Ovary (tissue), 10 donors: ENCODE measurements at places on chromosomes 4 and X. TPM values are rescaled to one million over a fixed set of nuclear protein-coding genes. Genes with fewer than 3 reads are reported as not detected.

The GALNT7 gene
- 9.0 TPM for polyA plus RNA-seq

The TLR7 gene
- 0.22 TPM for polyA plus RNA-seq

The PLAC8 gene
- polyA plus RNA-seq = 0.67 TPM

The CDKL2 gene
- 0.45 TPM for polyA plus RNA-seq

The TNMD gene
- 14.9 TPM for polyA plus RNA-seq

The SPP1 gene
- 20.8 TPM for polyA plus RNA-seq
